Activated CD8-positive, alpha-beta memory T cell treated with anti-CD3 and anti-CD28 coated beads, Interleukin-2, amount 10 ng/mL, durations not matched to agents 7 days and 5 days (primary cell): ENCODE measurements at places on chromosomes 12 and 14. TPM values are rescaled to one million over a fixed set of nuclear protein-coding genes. Genes with fewer than 3 reads are reported as not detected.

The TAS2R13 gene
- total RNA-seq, result 0.45 TPM

The SDS gene
- not detected for total RNA-seq

The C14orf132 gene
- total RNA-seq, result 0.33 TPM

The GLS2 gene
- 1.1 TPM for total RNA-seq

The CD9 gene
- 20.4 TPM for total RNA-seq

The CCDC197 gene
- not detected for total RNA-seq

The KLHL42 gene
- total RNA-seq, result 12.6 TPM

The KCNA5 gene
- not detected for total RNA-seq

The OR6C2 gene
- not detected for total RNA-seq

The NANOG gene
- total RNA-seq, result not detected

The ACSS3 gene
- total RNA-seq, result not detected

The BATF gene
- 74.6 TPM for total RNA-seq

The PSMA6 gene
- total RNA-seq, result 299 TPM

The OR6C70 gene
- total RNA-seq, result not detected

The ANKRD33 gene
- not detected for total RNA-seq

The VRK1 gene
- 78.1 TPM for total RNA-seq

The OAS2 gene
- total RNA-seq, result 383 TPM

The TMEM132C gene
- total RNA-seq, result not detected

The SLC25A47 gene
- total RNA-seq, result not detected

The CABP1 gene
- total RNA-seq, result not detected

The C12orf54 gene
- total RNA-seq, result not detected

The TAS2R9 gene
- total RNA-seq, result not detected
